ENCODE measurements at places on chromosomes 5 and 9.
A peak's percentile ranks its signal among the peaks of the same experiment; 100 is the strongest.

GRCh38 chr5:163917747-163918146 lies 412.3 kb downstream of the MAT2B start:
- DNase-seq = no peak

DNA sequence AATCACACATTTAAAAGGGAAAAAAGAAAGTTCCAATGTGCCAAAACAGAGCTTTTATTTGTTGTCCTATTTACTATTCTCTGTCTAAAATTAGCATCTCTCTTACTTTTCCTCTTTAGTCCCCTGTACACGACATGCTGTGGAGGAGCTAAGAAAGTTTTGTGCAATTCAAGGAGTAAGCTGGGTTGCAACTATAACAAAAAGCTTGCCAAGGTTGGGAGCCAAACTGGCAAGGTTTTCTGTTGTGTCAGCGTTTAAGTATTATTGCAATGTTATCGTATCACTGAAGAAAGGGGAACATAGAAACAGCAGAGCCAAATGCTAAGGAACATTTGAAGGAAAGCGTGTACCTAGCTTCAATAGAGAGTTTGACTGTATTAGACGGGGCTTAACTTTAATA lies 680.8 kb downstream of the CETN3 start:
- DNase-seq = no peak

GRCh38 chr5:143716881-143717280 lies 95.1 kb upstream of the HMHB1 start:
- no peak for DNase-seq

GRCh38 chr5:151461312-151461711 lies 13.9 kb downstream of the SLC36A1 start:
- no peak for DNase-seq

- no peak for DNase-seq
Observed at GRCh38 chr9:136921307-136921706, 23.2 kb downstream of the FBXW5 start.

- no peak for DNase-seq
Observed at GRCh38 chr5:7902666-7903625, 34.0 kb downstream of the MTRR start.

GRCh38 chr5:5103245-5103644 lies 36.9 kb upstream of the ADAMTS16 start:
- DNase-seq = no peak

GRCh38 chr9:136411378-136411777 lies 920 bp downstream of the PMPCA start:
- DNase-seq = no peak

DNA sequence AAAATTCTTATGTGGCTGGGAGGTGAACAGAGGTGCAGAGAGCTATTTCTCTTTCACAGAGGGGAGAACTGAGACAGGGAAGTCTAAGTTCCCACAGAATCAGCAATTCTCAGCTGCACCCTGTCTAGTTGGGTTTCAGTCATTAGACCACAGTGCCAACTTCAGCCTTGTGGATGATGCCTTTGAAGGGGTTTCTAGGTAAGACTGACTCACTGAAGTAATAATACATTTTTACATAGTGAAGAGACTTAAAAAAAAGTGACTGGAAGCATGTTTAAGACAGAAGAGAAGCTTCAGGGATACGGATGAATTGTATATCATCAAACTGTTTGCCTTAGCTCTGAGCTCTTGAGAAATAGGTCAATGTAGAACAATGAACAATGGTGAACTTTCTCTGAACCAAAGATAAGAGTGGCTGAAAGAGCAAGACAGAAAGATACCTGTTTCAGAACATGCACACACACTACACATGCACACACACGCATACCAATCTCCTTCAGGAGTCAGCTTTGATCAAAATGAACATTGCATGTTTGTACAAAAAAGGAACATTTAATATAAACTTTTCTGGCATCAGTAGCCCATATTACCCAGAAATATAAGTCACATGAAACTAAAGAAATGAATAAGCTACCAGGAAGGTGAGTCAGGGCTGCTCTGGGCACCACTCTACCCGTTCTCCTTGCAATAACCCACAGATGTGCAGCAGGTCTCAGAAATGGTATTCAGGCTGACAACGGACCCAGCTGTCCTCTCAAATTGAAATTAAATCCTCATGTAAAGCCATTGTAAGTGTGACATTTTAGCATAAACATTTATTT lies 12.6 kb upstream of the FYB1 start:
- peak; percentile 40 for DNase-seq

GRCh38 chr5:93034621-93035590 lies 546.1 kb downstream of the NR2F1-AS1 start:
- no peak for DNase-seq

DNA sequence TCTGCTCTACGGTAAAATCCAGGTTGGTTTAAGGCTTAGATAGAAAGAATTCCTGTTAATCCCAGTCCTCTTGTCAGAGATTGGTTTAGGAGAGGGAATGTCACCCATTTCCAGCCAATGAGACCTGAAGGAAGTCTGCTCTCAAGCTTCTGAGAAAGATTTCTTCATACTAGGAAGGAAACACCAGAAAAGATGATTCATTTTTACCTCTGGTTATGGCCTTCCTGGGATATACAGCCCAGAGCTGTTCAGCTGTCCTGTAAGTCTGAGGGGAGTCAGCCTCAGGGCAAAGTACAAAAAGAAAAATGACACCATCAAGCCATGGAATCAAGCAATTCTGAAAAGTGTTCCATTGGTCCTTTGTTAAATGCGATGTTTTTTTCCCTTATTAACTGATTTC lies 18.6 kb upstream of the CFAP95 start:
- peak; percentile 55 for DNase-seq

DNA sequence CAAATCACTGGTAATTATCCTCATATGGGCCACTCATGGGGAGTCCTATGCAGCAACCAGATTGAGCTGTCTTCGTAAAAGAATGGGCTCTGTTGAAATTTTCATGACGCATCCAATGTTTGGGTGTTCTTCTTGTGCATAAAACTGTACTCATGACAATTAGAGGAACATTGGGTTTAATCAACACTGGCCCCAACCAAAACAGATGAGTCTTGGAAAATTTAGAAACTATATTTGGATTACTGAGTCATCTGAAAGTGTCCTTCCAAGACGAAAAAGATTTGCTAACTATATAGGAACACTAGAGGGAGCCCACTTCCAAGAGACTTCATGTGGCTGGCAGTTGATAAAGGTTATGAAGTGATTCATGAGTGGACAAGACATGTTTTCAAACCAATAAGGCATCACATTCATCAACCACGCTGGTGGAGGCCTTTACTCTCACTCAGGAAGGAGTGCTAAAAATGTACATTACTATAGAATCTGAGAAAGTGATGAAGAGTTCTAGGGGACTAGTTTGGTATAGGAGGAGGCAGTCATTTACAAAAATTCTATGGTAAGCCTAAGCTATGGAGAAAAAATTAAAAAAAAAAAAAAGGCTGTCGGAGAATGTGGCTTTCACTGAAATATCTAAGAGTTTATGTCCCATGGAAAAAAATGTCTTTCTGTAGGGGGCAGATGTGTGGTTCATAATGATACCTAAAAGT lies 313.5 kb downstream of the PRDM9 start:
- peak; percentile 26 for DNase-seq

DNA sequence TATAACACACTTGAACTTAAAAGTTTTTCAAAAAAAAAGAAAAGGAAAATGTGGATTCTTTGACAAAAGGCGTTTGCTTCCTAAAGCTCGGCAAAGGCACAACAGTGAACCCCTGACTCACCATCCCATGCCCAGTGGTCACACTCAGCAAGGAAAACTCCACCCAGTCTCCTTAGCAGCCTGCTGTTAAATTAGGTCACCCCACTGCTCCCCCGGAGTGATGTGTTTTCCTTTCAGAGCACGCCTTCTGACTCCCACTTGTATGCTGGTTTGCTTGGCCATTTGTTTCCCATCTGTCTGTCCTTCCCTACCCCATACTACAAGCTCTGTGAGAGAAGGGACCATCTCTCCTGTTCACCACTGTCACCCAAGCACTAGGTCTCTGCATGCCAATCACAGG lies 23.8 kb downstream of the RETREG1 start:
- DNase-seq = no peak

GRCh38 chr9:14705079-14705478 lies 11.8 kb upstream of the ZDHHC21 start:
- no peak for DNase-seq

GRCh38 chr9:73174330-73174980 lies 22.8 kb downstream of the ANXA1 start:
- no peak for DNase-seq

DNA sequence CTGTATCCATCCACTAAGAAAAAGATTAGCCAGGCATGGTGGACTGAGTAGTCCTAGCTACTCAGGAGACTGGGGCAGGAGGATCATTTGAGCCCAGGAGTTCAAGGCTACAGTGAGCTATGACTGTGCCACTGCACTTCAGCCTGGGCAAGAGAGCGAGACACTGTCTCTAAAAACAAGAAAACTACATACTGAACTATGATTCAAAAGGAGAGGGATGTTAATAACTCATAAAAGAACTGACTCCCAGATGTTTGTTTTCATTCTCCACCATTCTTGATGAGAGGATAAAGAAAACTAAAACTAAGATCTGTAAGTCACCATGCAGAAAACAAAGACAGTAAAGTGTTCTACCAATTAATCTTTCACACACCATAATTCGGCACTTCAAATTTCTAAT lies 53.5 kb downstream of the AUH start:
- no peak for DNase-seq
